ENCODE measurements at places on chromosomes 11 and 22. TPM values are rescaled to one million over a fixed set of nuclear protein-coding genes. Genes with fewer than 3 reads are reported as not detected.

DYNC2H1 gene
- total RNA-seq = 1.3 TPM

KCNJ11 gene
- total RNA-seq = 2.4 TPM

CASP12 gene
- not detected for total RNA-seq

CHRNA10 gene
- 1.0 TPM for total RNA-seq

IGSF9B gene
- total RNA-seq = 124 TPM

- no peak for DNase-seq
These were observed 368.3 kb downstream of the SHANK2 start for GRCh38 chr11:70883973-70884623.

DNA sequence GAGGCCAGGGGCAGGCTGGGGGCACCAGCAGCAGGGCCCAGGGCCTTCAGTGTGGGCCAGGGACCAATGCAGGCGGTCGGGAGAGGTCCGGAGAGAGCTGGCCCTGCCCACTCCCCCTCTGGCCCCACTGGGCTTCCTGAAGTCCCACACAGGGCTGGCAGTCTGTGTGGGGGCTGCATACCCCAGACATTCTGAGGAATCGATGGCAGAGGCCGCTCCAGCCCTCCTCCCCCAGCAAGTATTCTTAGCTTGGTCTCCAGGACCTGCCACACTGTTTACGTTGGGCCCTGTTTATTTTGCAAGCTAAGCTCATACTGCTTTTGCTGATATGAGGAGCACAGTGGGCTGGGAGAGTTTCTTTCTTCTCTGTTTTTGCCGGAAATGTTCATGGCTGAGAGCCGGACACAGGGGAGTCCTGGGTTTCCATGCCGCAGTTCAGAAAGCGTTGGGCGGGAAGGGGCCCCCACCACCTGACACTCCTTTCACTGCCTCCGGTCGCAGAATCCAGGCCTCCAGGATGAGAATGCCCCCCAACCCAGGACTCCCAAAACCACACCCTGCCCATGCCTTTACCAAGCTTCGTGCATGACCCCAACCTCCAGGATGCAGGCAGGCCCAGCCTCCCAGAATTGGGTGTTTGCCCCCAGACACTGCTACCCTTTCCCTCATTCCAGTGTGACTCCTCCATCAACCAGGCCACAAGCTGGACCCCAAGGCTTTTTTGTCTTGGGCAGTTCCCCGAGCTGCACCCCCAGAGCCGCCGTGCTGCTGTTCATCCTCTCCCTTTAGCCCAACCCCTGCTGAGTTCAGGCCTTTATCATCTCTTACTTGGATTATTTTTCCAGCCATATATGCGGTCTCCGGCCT lies 81.8 kb upstream of the KCNQ1OT1 start:
- no peak for DNase-seq

DNA sequence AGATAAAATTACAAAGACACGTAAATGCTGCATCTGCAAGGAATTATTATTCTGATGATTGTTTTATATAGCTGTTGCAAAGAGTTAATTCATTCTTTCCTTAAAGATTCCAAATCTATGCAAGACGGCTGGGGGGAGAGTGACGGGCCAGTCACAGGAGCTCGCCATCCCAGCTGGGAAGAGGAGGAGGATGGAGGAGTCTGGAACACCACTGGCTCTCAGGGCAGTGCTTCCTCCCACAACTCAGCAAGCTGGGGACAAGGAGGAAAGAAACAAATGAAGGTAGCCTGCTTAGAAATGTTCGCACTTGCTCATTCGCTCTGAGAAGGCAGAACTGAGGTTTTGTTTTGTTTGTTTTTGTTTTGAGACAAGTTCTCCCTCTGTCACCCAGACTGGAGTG lies 73.0 kb upstream of the ADSL start:
- no peak for DNase-seq

GRCh38 chr22:46064966-46065666 lies 85.2 kb upstream of the PPARA start:
- DNase-seq = no peak

DNA sequence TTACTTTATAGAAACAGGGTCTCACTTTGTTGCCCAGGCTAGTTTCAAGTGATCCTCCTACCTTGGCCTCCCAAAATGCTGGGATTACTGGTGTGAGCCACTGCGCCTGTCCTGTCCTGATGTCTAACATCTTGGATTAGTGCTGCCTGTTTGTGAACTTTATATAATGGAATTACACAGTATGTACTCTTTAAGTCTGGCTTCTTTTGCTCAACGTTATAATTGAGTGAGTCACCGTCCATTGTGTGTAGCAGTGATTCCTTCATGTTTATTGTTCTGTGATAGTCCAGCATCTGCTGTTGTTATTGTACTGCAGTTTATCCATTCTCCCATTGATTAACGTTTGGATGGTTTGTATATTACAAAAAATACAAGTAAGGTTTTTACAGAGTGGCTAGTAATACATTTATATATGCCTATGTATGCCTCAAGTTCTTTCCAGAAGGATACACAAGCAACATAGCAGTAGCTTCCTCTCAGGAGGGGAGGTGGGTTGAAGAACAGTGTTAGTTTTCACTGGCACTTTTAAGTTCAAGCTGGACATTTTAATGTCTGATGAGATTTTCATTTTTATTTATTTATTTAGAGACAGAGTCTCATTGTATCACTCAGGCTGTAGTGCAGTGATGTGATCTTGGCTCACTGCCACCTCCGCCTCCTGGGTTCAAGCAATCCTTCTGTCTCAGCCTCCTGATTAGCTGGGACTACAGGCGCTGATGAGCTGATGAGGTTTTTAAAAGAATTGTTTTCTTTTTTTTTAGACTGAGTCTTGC lies 25.2 kb upstream of the MICALL1 start:
- DNase-seq = no peak

DNA sequence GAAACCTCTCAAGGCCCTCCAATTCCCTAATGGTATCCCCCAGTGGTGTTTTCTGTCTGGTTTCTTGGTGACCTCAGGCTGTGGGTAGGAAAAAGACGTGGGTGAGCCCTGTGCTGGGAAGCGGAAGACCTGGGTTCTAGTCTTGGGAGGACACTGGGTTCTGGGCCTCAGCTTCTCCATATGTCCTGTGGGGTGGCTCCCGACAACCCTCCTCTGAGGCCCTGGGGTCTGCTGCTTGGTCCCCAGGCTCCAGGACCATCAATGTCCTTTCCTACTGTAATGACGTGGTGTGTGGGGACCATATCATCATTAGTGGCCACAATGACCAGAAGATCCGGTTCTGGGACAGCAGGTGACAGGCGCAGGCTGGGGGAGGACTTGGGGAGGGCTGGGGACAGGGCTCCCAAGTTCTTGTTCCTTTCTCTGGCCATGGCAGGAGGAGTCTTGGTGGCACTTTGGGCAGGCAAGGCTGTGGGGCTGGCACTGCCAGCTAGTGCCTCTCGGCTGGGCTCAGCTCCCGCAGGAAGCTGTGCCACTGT lies 12.8 kb downstream of the ATG16L2 start:
- DNase-seq = no peak

DNA sequence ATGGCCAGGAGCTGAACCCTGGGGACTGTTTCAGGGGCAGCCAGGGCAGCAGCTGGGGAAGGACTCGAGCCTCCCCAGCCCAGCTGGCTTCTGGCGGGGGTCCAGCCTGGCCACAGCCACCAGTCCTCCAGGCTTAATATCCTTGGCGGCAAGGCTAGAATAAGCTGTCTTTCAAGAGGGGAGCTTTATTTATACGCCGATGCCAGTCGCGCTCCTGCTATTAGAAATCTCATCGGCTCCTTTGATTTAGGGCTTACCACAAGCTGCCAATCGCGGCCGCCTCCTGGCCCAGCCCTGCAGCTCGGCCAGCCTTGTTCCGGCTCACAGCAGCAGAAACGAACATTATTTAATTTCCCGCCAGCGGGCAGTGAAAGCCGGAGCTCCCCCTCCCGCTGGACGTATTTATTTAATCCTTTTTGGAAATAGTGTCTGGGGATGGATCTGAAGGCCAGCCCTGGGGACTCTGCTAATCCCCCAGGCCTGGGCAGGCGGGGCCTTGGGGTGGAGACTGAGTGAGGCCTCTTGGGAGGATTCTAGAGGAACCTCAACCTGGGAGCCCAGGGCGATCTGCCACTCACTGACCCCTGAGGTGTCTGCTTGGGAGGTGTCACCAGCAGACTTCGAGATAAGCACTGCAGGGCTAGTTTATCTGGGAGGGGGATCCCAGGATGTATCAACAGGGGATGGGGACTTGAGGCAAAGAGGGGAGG lies 363.1 kb downstream of the MN1 start:
- DNase-seq = no peak

DNA sequence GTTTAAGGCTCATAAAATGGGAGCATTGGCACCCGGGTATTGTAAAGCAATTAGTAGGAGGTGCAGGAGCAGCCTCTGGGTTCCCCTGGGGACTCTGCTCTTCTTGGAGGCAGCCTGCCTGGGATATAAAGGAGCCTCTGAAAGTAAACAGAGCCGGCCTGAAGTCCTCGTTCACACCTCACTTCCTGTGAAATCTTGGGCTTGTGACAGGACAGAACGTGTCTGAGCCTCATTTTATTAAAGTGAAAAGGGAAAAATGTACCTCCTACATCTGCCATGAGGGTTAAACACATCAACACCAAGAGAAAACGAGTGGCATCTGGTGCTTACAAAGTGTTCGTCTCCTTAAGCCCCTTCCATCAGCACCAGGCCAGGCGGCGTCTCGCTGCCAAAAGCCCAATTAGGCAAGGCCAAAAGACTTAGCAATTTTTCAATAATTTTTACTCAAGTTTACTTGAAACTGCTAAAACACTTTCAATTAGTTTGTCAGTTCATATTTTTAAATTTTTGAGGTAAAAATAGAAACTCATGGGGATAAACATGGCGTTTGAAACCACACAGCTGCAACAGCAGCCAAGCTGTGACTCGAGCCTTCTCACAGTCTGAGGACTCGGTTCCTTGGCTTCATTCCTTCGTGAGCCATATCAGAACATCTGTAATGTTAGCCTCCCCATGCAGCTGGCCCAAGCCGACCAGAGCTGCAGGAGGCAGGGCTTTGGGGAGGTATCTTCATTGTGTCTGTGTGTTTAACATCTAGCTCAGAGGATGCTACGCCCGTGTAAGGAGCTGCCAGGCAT lies 33.6 kb downstream of the MAP6 start:
- no peak for DNase-seq

GRCh38 chr22:25334162-25334490 lies 114.7 kb downstream of the CRYBB2 start:
- peak; percentile 79 for DNase-seq

DNA sequence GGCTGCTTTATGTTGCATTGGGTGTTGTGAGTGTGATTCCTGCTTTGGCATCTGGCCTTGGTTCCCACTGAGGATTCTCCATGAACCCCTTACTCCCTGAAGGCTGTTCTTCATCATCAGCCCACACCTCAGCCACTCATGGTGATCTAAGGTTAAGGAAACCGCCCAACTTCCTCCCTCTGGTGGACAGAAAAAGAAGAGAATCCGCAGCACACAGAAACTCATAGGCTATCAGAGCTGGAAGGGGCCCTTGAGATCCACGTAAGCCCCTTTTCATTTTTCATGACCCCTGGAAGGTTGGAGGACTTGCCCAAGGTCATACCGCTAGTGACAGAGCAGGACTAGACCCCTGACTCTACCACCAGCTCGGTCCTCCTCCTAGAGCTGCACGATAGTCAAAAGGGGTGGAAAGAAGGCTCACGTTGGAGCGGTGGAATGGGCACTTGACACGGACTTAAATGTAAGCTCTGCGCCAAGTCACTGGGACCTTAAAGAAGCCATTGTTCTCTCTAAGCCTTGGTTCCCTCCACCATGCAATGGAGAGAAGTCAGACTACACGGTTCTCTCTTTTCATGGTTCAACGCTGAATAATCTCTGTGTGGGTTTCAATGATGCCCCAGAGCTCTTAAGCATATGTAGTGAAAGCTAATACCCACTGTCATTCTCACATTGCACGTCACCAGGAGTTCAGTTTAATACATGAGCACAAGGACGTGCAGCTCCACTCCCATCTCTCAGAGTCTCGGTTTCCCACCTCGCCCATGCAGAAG lies 83.6 kb upstream of the CRTAM start:
- peak; percentile 63 for DNase-seq

DNA sequence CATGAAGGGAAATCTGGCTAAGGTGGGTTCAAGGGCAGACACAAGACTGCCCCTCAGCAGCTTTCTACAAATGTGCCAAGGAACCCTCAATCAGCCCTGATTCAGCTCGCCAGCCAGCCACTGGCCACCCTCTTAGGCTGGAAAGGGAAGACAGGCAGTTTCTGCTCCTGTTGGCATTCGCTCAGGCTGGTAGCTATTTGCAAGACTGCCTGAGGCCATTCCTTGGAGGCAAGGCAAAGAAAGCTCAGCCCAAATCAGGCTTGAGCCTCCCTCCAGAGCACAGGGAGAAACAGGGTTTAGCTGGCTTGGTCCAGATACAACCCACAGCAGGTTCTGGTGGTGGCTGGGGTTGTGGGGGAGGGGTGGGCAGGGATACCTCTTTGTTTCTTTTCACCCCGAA lies 19.2 kb downstream of the TP53I11 start:
- no peak for DNase-seq

DNA sequence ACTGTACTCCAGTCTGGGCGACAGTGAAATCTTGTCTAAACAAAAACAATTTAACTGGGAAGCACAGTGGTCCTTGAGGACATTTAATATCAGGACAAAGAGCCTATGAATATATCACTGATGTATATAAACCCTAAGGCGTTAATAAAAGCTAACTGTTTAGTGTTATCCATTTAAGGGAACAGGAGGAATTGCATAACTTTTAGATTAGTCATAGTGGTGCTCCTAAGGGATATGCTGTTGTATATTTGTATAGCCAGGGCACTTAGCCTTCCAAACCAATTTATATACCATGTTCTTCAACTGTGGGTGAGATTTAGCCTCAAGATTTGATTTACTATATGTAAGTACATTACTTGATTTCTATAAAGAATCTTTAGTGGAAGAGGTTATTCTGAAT lies 3.0 kb upstream of the CHEK1 start:
- no peak for DNase-seq

Measured in activated CD8-positive, alpha-beta T cell treated with anti-CD3 and anti-CD28 coated beads for 36 hours (primary cell).